ENCODE measurements at places on chromosomes 5 and 9.

DNA sequence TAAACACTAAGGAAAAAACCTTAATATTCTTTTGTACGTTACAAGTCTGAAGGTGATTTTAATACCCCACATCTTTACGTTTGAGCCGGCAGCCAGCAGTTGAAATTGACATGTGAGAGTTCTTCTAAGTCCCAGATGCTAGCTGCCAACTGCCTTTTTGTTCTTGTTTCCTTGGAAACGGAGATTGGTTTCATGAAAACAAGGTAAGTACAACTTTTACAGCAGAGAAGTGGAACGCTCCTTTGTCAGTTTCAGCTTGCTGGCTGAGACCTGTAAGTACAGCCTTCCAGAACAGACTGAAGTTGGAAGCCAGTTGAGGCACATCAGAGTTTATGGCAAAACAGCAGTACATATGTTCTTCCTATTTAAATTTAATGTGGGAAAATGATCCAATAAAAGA lies 1018.4 kb upstream of the ARRDC3 start:
- no peak for DNase-seq

- no peak for DNase-seq
Observed at GRCh38 chr9:18601956-18602355, 128.0 kb downstream of the ADAMTSL1 start.

- DNase-seq = no peak
Observed at GRCh38 chr5:60887746-60888145, 43.7 kb upstream of the ELOVL7 start.

- DNase-seq = peak; percentile 3
Observed at GRCh38 chr9:79387101-79387835, 184.5 kb upstream of the TLE4 start.

- DNase-seq = no peak
Observed at GRCh38 chr5:163880302-163880701, 374.9 kb downstream of the MAT2B start.

GRCh38 chr9:99160173-99160572 lies 55.3 kb downstream of the TGFBR1 start:
- no peak for DNase-seq

DNA sequence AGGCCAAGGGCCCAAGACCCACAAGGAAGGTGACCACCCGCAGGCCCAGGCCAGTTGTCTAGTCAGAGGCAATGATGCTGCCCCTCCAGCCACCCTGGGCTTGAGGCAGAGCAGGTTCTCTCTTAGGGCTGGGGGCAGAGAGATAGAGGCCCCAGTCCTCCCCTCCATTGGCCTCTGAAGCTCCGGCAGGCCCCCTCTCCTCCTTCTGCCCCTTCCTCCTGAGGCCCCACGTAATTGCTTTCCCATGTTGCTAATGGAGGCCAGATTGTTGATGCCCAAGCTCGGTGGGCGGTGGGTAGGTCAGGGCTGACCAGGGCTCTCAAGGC lies 26.6 kb upstream of the ENHO start:
- DNase-seq = no peak

GRCh38 chr9:110443866-110444220 lies 106.2 kb upstream of the TXNDC8 start:
- DNase-seq = no peak

DNA sequence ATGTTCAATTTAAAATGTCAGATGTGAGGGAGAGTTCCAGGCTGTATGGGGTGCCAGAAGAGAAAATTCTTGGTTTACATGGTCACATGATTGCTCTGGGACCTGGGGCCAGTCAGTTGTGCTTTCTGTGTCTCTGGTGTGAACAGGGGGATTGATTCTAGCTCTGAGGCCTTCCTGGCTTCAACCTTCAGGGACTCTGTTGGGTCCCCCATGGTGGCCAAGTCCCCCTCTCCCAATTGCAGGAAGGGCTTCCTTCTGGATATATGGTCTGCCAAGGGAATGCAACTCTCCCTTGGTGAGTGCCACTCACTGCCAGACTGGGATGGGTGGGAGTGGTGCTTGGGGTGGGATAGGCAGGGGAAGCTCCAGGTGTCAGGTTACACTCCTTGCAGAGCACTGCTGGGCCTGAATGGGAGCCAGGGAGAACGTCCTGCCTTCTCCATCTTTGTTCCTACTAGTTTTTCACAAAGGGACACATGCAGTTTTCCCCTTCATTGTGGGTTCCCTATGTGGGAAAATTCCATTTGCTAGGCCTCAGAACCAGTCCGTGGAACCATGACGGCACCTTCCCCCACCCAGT lies 153.2 kb downstream of the MELK start:
- DNase-seq = no peak

DNA sequence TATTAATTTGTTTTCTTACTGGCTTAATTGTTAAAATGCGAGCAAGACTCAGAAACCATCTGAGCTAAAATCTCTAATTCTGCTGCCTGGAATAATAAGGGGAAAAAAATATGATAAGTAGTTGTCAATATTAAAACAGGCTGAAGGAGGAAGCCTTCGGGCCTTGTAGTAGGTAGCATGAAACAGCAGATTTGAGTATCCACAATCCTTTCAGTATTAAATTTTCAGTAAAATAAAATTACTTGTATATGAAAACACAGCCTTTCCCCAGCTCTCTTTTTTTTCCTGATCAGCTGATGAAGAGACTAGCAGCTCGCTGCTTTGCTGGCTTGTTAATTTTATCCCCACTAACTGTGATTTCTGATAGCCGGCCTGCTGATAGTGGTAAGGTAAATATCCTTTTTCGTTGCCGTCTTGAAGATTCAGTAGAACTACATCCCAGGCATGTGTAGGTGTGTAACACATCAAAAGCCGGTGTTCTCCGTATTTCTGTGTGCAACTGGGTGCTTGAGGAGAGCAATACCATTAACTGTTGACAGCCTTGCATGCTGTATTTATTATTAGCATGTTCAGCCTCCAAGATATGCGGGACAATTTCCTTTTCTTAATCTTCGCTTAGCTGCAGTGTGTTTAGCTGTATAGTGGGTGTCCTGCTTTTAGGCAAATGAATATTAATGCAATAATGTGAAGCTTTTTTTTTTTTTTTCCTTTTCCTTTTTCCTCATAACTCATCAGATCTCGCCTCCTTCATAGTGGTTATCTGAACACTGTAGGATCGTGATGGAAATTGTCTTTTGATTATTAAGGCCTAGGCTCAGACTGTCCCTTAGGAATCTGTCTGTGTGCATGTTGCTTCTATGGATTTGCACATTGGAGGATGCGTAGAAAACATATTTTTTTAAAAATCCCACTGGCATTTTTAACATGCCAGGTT lies 144.6 kb downstream of the SMARCA2 start:
- no peak for DNase-seq

DNA sequence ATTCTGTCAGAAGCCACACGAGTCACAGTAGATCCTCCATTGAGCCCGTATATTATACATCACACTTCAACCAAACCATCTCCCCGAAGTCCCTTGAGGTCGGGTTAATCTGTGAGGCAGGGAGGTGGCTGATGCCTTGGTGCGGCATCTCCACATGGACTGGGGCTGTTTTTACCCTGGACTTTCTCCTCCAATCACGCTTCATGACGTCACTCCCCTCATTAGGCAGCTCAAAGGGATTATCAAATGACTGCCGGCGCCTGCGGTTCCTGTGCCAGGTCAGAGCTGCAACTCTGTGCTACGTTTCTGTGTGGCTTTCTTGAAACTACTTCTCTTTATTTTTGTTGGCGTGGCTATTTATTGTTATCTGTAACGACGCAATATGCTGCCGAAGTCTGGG lies 53.7 kb downstream of the TMOD1 start:
- DNase-seq = no peak

- peak; percentile 81 for DNase-seq
Observed at GRCh38 chr9:893843-894420, 52.4 kb downstream of the DMRT1 start.

DNA sequence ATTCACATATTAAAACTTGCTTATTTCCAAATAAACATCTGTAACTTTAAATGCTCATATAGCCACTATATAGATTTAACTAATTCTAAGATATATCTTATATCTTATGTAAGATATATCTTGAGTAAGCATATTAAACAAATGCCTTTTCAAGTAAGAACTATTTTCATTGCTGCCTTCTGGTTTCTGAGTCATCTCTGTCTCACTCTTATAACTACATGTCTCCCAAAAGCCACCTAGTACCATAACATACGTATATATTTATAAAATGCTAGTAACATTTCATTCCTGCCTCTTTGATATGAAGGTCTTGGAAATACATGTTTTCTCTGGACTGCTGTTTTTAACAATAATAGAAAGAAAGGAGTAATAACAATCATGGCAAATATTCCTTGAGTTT lies 429.5 kb downstream of the DTWD2 start:
- no peak for DNase-seq

DNA sequence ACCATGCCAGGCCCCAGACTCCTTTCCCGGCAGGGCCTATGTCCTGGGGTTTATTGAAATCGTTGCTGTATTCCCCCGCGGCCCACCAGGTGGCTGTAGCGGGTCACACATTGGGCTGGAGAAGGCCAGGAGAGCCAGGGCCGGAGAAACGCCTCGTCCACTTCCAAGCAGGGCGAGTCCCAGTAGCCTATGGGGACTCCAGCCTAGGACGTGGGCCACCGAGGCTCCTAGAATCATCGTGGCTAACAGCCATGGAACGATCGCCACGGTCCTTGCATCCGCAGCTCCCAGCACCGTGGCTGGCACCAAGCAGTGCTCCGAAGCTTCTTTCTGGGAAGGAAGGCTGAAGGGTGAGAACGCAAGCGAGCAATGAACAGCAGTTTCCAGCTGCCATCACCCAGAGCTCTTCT lies 87.7 kb downstream of the ENTREP1 start:
- no peak for DNase-seq

- DNase-seq = peak; percentile 84
Observed at GRCh38 chr5:119269061-119269944, 86.5 kb upstream of the TNFAIP8 start.

DNA sequence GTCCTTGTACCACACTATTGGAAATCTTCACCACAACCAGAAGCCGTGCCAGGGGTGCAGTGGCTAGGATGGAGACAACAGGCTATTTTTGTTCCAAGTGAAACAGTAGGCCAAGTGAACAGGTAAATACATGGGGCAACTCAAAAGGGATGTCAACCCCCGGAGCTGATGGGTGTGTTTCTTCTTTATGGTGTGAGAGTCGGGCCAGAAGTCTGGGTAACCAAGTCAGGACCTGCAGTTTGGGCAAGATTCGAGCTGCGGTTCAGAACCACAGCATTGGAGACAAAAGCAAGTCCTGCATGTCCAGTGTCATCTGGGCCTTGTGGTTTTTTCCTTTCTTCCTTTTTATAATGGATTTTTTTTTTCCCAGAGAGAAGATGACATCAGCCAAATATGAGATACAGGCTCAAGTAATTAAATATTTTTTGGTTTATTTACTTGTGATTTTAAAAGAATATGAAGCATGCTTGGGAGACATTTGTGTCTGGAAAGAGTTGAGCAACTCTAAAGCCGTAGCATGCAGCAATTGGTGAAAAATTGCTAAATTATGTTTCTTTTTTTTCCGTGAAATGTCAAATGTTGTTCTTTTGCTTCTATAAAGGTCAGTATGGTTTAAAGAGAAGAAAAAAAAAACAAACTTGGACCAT lies 261.6 kb downstream of the ARRDC3 start:
- DNase-seq = no peak

DNA sequence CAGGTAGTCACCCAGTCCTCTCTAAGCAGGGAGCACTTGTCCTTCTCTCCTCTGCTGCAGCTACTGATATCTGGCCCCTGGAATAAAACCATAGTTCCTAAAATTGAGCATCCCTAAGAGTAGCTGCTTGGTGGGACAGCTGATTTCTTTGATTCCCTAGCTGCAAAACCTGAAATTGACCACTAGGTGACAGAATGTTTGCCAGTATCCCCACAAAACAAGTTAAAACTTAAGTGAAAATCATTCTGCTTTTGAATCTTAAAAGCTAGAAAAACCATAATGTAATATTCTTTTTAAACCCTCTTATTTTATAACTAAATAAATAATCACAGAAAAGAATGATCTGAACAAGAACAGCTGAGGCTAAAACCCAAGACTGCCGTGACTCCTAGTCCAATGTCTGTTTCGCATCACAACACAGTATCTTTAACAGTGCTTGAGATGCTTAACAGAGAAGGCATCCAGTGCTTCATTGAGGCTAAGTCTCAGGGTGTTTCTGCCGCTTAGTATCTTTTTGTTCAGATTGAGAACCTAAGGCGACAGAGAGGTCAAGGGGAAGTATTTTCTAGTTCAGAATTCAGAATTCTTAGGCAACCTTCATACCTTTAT lies 24.4 kb upstream of the TAL2 start:
- peak; percentile 9 for DNase-seq

DNA sequence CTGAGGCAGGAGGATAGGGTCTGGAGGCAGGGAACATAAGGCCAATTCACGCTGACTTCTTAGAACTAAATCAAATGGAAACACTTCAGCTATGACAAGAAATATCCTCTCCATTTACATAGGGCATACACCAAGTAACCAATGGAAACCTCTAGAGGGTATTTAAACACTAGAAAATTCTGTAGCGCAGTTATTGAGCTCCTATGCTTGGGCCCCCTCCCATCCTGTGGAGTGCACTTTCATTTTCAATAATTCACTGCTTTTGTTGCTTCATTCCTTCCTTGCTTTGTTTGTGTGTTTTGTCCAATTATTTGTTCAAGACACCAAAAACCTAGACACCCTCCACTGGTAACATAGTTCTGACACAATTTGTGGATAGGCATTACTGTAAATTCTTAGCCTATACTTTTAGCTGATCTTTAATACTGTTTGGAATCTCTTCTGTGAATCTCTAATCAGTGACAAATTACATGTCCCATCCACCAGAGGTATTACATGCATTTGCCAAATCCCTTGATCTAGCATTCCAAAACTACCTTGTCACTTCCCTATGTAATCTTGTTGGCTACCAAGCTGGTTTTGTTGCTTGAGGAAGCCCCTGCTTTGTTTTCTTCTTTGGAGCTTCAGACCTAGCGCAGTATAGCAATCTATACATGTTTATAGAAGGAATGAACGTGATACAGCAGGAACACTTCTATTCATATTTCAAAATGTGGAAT lies 61.6 kb downstream of the ST8SIA4 start:
- DNase-seq = no peak

- no peak for DNase-seq
Observed at GRCh38 chr5:55338092-55338613, 30.4 kb downstream of the MTREX start.

GRCh38 chr5:88390096-88390441 lies 121.4 kb upstream of the TMEM161B start:
- DNase-seq = no peak

DNA sequence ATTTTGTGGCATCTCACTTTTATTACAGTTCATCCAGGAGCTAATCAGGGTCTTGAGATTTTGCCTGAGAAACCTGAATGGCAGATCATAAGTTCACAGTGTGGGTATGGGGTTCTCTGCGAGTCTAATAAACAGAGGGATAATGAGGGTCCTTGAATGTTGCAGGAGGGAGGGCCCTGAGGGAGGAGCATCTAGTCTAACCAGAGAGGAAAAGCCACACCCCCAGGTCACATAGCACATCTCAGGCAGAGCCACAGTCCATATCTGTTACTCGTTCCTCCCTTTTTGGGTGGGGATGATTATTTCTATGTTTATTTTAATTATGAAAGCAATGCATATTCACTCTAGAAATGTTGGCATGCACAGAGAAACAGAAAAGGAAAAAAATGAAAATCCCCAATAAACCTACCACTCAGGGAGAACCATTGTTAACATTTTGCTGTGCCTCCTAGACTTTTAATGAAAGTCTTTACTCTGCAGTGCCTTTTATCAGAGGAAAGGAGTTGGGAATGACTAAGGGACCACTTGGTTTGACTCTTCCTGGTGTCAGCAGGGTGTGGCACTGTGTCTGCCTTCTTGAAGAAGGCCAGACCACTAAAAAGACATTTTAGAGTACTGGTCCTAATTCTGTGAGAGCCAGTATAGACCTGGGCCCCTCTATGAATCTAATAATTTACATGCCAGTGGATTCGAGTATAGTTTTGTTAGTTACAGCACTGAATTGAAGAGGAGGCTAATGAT lies 2.8 kb downstream of the GALNT12 start:
- no peak for DNase-seq

Measured in hematopoietic multipotent progenitor cell (in vitro differentiated cells).